ENCODE measurements at places on chromosomes 7 and 10.

- DNase-seq = peak; percentile 18
Observed at GRCh38 chr10:59362144-59362958, at the start of gene FAM13C. Gene FAM13C, minus strand, starts transcription at chr10:59362549. Its CDS starts 89 bp downstream, at chr10:59362460.

DNA sequence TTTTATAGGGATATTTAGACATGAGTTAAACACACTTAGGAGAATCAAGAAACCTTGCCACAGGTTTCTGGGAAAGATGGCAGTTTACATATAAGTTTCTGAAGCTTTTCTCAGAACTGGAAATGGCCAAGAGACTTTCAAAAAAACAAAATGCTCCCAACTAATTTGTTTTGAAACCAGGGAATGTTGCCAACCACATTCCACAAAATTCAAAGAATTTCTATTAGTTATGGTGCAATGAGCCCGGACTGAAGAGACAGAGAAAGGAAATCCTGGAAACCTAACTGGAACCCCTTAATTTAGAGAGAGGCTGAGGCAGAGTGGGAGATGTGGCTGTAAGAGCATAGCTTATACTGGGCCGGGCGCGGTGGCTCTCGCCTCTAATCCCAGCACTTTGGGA, 128.5 kb downstream of the PTEN start:
- DNase-seq = no peak

GRCh38 chr10:79241990-79242619, 105.2 kb upstream of the PPIF start:
- peak; percentile 28 for DNase-seq

DNA sequence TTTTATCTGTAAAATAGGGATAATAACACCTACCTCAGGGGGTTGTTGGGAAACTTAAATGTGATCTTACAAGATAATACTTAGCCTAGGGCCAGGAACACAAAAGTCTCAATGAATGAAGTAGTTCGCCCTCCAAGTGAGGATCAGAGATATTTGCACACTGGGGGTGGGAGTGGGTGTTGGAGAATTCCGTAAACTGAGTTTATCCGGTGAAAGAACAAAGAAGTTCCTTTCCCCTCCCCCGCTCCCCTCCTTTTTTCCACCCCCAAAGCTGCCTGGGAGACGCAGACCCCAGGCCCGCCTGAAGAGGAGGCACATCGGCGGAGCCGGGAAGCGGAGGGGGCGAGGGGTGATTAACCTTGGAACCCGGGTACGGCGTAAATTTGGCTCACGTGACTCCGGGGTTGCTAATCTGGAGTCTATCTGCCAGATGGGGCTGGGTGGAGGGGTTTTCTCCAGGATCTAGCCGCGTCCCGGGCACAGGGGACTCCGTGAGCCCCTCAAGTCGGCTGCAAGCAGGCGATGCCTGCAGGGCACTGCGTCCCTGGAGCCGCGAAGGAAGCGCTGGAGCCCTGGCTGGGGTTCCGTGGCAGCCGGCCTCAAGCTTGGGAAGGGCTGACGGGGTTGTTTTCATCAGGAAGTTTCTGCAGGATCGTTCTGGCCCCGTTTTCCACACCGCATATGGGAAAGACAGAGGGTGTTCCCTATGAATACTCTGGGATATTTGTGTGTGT, 1.4 kb upstream of the PODXL start:
- DNase-seq = no peak

GRCh38 chr10:91206837-91207474, 13.5 kb upstream of the PCGF5 start:
- no peak for DNase-seq

GRCh38 chr10:71424496-71425194, 27.9 kb downstream of the CDH23 start:
- DNase-seq = no peak

DNA sequence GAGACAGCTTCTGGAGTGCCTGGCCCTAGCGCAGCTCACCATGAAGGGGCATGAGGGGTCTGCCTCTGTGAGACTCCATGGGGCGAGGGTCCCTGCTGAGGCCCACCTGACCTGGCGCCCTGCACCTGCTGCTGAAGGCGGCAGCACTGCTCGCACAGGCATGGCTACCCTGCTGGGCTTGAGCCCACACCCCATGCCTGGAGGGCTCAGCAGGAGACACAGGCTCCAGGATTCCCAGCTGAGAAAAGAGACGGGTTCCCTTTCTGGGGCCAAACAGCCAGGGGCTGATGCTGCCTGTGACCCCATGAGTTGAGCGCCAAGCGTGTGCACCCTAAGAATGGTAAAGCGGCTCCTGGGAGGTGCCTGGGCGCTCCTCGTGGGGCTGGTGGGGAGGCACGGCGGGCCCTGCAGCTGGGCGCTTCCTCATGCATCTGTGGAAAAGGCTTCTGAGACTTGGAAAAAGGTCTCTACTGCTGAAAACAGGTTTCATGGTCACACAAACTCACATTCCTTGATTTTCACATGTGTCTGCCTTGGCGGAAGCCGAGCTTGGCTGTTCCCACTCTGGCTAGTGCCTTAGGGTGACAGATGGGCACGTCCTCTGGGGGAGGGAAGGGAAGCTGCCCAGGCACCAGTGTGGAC, 233.4 kb downstream of the ZMYND11 start:
- DNase-seq = no peak

DNA sequence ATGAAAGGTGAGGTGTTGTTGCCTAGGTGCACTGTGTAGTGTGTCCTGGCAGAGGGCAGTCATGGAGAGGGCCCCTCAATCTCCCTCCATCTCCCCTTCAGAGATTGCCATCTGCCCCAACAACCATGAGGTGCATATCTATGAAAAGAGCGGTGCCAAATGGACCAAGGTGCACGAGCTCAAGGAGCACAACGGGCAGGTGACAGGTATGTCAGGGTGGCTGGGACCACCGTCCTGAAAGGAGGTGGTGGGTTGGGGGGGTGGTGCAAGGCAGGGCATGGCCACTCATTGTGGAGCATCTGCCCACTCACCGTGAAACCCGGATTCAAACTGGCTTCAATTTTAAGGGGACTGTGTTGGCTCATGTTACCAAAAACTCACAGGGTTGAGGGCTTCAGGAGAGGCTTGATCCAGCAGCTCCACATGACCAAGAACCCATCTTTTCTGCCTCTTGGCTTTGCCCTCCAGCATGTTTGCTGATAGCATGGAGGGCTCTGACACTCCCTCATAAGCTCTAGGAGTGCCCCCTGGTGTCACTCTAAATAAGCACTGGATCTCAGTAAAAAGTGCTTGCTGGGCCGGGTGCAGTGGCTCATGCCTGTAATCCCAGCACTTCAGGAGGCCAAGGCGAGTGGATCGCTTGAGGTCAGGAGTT, 12.2 kb downstream of the ARPC1B start:
- no peak for DNase-seq

GRCh38 chr10:54441275-54441674, 359.8 kb downstream of the PCDH15 start:
- DNase-seq = no peak

- DNase-seq = no peak
Observed at GRCh38 chr7:136523571-136523970, 344.9 kb upstream of the CHRM2 start.

GRCh38 chr7:51592842-51593599, 276.4 kb upstream of the COBL start:
- no peak for DNase-seq

DNA sequence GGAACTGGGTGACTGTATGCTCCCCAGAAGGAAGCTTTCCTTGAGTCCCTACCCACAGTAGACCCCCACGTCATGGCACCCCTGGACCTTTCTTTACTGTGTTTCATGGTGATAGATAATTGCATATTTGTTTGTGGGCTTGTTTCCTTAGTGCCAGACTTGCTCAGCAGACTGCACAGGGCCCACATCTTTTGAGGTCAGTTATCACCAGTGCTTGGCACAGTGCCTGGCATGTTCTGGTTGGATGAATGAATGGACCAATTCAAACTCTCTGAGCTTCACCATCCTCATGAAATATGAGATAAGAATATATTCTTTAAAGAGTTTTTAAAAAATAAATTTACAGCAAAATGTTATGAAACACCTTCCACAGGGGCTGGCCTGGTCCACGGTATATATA, 78.4 kb upstream of the EMX2 start:
- DNase-seq = no peak

GRCh38 chr7:140314573-140315480, 83.5 kb downstream of the SLC37A3 start:
- DNase-seq = no peak

DNA sequence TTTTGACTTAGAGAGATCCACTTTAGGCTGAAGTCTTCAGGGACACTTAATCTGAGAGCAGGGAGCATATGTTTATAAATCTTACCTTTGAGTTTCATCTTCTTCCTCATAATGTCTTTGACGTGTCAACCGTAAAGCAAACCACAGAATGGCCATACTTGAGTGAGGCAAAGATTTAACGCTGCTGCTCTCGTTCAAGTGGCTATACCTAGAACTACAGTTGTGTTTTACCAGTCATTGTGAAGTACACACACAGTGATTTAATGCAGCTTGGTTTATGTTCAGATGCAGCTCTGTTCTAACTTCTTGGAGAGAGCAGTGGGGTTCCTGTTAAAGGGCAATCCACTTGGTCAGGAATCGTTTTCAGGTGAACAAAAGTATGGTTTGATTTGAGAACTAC, 39.9 kb upstream of the GOT1 start:
- no peak for DNase-seq

DNA sequence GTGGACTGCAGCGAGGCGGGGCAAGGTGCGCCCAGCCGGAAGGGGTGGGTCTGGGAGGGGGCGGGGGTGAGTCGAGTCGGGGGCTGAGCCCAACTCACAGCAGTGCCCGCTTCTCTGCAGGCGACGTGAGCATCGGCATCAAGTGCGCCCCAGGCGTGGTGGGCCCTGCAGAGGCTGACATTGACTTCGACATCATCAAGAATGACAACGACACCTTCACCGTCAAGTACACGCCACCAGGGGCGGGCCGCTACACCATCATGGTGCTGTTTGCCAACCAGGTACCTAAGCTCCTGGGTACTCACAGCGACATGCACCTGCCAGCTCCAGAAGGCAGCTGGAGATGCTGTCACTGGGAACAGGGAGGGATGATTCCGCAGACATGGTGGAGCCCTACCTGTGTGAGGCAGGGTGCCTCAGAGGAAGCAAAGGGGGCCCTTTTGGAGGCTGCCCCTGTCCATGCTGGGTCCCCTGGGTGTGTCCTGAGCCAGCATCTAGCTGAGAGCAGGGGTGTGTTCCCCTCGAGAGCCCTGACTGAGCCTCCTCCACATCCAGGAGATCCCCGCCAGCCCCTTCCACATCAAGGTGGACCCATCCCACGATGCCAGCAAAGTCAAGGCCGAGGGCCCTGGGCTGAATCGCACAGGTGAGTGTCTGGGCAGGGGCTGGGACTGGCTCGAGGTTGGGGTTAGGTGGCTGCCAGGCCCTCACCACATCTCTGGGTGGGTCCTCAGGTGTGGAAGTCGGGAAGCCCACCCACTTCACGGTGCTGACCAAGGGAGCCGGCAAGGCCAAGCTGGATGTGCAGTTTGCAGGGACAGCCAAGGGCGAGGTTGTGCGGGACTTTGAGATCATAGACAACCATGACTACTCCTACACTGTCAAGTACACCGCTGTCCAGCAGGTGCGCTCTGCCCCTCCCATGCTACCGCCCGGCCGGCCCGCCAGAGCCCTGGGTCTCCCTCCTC, 12.8 kb downstream of the FLNC start:
- DNase-seq = no peak

- no peak for DNase-seq
Observed at GRCh38 chr7:76054123-76055120, 6.5 kb downstream of the MDH2 start.

DNA sequence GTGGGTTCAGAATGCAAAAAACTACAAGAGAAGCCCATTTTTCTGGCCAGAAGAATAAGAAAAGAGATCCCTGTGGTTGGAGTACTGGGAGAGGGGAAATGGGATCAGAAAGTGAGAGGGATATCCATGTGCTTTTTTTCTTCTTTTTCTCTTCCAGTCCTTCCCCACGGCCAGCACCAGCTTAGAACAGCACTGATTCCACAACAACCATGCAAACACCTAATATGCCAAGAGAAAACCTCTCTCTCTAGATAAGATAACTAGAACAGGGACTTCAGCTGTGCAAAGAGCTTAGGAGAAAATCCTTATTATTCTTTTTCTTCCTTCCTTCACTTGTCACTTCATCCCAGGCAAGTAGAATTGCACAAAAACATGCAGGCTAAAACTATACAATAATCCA, 83.5 kb downstream of the ELAPOR2 start:
- no peak for DNase-seq

DNA sequence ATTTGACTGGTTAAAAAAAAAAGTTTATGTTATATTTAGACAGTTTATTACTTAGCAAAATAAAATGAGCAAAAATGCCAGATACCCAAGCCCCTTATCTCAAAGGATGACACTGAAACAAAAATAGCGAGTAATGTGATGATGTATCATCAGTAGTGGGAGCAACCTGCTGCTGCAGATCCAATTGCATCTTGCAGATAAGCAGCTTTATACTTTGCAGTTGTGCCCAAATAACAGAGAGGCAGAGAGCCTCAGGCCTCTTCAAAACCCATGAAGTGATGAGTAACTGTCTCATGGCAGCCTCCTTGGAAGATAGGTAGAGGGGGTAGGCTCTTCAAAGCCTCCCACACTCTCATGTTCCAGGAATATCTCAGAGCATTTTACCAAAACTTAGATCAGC, 468.2 kb upstream of the LRRTM3 start:
- DNase-seq = no peak

GRCh38 chr7:88147949-88148348, 71.9 kb downstream of the SRI start:
- DNase-seq = no peak

DNA sequence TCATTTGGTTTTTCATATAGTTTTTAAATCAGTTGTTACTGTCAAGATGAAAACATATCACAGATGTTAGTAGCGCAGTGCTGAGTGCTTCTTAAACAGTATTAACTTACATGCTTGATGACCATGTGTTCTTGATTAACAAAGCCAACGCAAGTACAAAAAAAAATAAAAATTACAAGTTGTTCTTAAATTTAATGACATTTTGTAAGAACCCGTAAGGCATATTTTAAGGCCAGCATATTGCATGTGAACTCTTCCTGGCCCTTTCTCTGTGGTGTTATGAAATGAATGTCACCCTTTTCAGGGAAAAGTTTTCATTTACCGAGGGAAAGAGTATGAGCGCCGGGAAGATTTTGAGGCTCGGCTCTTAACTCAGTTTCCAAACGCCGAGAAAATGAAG, 140.4 kb upstream of the NPS start:
- no peak for DNase-seq

GRCh38 chr10:52785418-52785817, 12.8 kb upstream of the MBL2 start:
- DNase-seq = no peak

DNA sequence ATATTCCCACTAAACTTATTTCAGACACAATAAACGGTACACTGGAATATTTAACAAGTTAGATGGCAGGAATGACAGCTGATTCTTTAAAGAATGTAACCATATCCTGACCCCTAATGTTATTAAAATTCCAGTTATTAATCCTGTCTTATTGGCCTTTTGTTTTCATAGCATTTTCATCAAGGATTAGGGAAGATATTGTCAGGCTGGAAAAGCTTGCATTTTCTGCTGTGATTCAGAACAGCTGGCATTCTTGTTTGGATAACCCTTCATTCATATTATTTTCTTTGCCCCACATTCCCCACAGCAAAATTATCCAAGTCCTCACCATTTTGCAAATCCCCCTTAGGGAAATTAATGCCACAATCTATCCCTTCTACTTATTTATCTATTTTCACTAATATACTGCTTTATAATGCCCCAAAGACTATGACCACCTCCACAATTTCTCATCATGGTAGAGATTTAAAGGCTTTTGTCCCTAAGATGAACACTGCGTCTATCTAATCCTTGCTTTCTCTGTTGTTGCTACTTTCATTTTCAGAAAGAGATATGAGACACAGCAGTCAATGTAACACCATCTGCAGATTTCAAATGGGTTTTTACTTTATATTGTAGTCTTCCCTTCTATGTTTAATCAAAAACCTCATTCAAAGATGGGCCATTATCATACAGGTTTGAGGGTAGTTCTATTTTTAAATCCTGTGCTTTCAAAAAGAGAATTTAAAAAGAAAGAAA, 475.1 kb downstream of the PARD3 start:
- DNase-seq = no peak
